ENCODE measurements at places on chromosomes 2 and 18. TPM values are rescaled to one million over a fixed set of nuclear protein-coding genes. Genes with fewer than 3 reads are reported as not detected.

GRCh38 chr18:45670281-45670962, 53.6 kb upstream of the SLC14A1 start:
- peak; percentile 62 for DNase-seq

DNA sequence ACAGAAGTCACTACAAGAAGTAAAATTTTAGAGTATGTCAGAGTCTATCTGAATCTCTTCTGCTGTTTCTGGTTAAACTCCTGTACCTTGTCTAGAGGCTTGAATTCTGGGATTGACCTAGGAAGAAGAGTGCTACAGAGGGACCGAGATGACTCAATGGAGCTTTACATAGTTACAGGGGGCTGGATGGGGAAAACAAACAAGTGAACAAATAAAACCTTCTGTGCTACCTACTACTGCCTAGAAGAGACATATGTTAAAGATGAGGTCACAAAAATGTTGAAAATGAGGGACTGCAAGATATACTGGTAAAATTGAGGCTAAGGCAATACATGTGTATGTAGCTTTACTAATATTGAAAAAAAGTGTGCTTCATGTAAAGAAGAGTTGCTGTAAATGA, 265.4 kb upstream of the TFPI start:
- DNase-seq: no peak

- no peak for DNase-seq
Measured at GRCh38 chr2:45925026-45925425, 273.6 kb downstream of the PRKCE start.

- no peak for DNase-seq
Measured at GRCh38 chr18:3799515-3799914, 349.5 kb downstream of the TGIF1 start.

GRCh38 chr2:192749611-192750200, 555.0 kb upstream of the TMEFF2 start:
- no peak for DNase-seq

Gene VIT
- 9.2 TPM for total RNA-seq

- DNase-seq: peak; percentile 78
Measured at GRCh38 chr18:22977847-22978701, 44.9 kb downstream of the RBBP8 start.

DNA sequence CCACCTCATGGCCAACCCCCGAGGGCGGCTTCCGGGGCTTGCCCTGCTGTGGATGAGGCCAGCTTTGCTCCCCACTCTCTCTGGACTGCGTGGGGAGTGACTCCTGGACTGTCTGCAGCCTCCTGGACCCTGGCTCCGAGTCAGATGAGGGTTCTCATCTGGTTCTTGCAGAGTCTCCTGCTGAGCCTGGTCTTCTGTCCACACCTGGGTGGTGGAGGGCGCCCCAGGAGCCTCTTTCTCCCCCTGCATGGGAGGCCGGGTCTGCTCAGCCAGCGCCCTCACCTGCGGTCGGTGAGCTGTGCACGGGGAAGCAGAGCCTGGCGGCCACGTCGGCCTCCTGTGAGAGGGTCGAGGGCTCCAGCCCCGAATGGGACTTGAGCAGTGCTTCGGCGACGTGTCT, 78.3 kb downstream of the RTP5 start:
- DNase-seq: no peak
